ENCODE measurements at places on chromosomes 5 and 9. TPM values are rescaled to one million over a fixed set of nuclear protein-coding genes. Genes with fewer than 3 reads are reported as not detected.

Gene RNF183
- total RNA-seq, result not detected

Gene ANKRD31
- 0.10 TPM for total RNA-seq

Gene PCDHGB6
- total RNA-seq, result 56.8 TPM

Gene GALT
- 38.2 TPM for total RNA-seq

Gene IL5
- not detected for total RNA-seq

Gene GFPT2
- total RNA-seq, result 18.8 TPM

Gene ADGRD2
- total RNA-seq, result not detected

Gene ARID3C
- total RNA-seq, result not detected

Gene CSF1R
- total RNA-seq, result 0.62 TPM

Gene AGXT2
- total RNA-seq, result not detected

Gene SLIT3
- 119 TPM for total RNA-seq

Gene IL33
- not detected for total RNA-seq

Gene SAPCD2
- total RNA-seq, result 2.5 TPM

Gene LECT2
- not detected for total RNA-seq

Gene PRELID2
- 6.6 TPM for total RNA-seq

Gene POU5F2
- 0.62 TPM for total RNA-seq

Gene HNRNPA0
- 35.0 TPM for total RNA-seq

Gene KLHL9
- 32.6 TPM for total RNA-seq

Gene ATOSB
- 39.7 TPM for total RNA-seq

Gene SLC6A18
- not detected for total RNA-seq

Gene SH2D3C
- 9.4 TPM for total RNA-seq

DNA sequence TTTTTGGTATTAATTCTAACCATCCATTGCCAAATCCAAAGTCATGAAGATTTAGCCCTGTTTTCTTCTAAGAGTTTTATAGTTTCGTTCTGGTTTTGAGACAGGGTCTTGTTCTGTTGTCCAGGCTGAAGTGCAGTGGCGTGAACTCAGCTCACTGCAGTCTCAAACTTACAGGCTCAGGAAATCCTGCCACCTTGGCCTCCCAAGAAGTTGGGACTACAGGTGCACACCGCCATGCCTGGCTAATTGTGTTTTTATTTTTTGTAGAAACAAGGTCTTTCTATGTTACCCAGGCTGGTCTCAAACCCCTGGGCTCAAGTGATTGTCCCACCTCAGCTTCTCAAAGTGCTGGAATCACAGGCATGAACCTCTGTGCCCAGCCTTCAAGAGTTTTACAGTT, 21.0 kb downstream of the ACTL7A start:
- DNase-seq, result no peak

- no peak for DNase-seq
These were observed 39.3 kb downstream of the CRB2 start for GRCh38 chr9:123395276-123395688.

DNA sequence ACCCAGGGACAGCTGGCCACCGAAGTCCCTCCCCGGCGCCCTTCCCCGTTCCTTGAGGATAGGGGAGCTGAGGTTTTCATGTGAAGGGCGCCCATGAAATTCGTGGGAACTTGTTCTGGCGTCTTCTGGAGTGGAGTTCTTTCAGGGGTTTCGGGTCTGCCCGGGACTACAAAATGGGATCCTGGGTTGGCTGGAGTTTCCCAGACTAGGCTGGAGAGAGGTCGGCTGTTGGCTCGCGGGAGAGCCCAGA, 3.6 kb upstream of the RGMB start:
- DNase-seq, result no peak

DNA sequence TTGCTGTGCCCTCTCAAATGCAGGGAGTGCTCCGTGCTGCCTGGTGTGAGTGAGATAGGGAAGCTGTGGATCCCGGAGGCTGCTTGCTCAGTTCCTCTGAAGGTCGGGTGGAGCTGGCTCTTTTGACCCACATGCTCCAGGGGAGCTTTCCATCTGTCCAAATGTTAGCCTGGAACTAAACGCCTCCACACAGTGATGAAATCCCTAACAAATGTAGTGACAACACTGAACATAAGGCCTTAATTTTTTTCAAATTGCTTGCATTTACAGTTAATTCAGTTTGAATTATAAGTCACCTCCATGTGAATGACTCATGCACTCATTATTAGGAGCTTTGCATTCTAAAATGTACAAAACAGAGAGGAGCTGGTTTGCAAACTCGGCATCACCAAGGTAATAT, 27.0 kb downstream of the PRDM6 start:
- DNase-seq, result no peak

- DNase-seq, result no peak
These were observed 363 bp upstream of the SLC25A48 start for GRCh38 chr5:135833961-135834638.

DNA sequence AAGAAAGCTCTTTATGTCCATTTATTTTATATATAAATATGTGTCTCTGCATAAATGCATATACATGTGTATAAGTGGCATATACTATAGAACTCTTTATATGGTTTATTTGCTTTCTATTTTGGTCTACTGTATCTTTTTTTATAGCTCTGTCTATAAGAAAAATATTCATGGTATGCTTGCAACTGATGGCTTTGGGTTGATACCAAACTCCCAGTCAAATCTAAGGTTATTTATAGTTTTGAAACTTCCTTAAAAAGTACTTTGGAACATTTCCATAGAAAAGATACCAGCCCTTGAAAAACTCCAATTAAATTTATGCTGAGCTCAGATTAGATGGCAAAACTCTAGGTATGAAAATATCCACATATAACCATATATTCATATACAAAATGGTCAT, 120.0 kb upstream of the KLF9 start:
- no peak for DNase-seq

GRCh38 chr5:158287643-158288271, 428.8 kb upstream of the CLINT1 start:
- DNase-seq, result no peak

DNA sequence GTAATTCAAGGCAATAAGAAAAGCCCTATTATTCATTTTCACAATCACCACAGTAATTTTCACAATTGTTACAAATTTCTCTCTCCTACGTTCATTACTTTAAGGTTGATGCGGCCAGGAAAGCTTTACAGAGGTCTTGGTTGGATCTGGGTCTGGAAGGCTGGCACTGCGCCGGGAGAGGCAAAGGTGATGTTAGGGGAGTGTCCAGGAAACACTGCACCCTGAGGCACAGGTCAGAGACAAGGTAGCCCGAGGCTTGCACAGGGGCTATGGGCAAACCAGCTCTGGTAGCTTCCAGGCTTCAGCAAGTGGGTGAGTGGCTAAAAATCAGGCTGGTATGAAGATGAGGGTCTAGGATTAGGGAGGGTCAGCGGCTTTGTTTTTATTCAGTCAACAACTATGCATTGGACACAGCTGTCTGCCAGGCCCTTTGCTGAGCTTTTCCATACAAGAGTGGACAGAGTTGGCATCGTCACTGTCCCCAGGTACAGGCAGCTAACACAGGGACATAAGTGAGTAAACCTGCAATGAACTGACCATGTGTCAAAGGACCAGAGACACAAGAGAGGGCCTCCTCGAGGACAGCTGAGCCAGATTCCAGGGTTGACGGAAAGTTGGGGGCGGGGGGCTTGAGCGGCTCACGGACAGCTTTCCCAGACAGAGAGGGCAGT, 12.4 kb upstream of the TENT4A start:
- no peak for DNase-seq

- no peak for DNase-seq
These were observed 3.3 kb upstream of the DCTN3 start for GRCh38 chr9:34623374-34624235.

GRCh38 chr5:116358911-116359418, 215.7 kb downstream of the SEMA6A start:
- no peak for DNase-seq

DNA sequence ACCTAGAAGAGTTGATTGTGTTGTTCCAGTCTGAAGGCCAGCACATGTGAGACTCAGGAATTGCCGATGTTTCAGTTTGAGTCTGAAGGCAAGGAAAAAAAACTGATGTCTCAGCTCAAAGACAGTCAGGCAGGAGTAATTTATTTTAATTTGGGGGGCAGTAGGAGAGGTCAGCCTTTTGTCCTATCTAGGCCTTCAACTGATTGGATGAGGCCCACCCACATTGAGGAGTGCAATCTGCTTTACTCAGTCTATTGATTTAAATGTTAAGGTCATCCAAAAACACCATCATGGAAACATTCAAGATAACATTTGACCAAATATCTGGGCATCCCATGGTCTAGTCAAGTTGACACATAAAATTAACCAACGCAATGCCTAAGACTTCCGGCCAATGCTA, 288.9 kb downstream of the CDK5RAP2 start:
- no peak for DNase-seq

DNA sequence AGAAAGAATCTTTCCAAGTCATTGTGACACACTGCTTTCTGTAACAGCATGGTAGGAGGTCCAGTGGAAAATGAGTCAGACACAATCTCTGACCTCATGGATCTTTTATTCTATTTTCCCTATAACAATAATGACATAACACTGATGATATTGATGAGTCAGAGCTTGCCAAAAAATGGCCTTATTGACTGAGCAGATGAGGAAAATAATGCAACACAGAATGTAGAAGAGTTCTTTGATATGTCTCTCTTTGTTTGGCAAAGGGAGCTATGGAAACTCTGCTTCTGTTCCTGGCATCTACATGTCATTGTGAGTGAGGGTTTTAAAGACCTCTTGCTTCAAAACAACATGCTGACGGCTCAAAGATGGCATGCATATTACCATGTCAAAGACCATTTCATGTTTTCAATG, 443.1 kb upstream of the ZNF608 start:
- no peak for DNase-seq

GRCh38 chr9:22343218-22343611, 103.4 kb upstream of the DMRTA1 start:
- no peak for DNase-seq

- peak; percentile 91 for DNase-seq
These were observed 49.0 kb downstream of the ADAMTS2 start for GRCh38 chr5:179296150-179296821.

DNA sequence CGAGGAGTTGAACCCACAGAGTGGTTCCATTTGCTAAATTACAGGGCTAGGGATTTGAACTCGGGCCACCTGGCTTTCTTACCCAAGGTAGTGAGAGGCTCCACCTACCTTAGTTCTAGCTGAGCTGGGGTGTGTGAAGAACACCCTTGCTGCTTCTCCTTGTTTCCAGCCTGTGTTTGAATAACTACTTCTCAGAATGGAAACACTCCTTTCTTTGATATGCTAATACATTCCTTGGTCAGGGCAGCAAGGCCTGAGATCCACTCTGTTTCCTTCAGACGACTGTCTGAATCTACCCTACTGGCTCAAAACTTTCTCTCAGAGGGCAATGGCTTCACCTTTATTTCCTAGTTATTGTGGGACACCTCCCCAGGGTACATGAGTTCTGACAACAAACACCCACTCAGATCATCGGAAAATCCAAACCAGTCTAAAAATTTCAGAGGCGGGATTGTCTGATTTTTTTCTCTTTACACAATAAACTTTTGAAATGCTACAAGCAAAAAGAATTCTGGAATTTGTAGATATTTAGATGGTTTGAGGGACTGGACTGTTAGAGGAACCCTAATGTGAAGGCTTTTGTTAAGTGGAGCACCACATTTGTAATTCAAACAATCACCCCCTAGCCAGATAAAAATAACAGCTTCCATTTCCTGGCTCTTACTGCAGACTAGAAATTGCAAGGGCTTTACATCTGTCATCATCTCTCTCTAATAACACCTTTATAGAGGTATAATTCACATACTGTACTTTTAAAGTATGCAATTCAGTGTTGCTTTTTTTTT, 4.0 kb upstream of the ATP6V1G1 start:
- no peak for DNase-seq

DNA sequence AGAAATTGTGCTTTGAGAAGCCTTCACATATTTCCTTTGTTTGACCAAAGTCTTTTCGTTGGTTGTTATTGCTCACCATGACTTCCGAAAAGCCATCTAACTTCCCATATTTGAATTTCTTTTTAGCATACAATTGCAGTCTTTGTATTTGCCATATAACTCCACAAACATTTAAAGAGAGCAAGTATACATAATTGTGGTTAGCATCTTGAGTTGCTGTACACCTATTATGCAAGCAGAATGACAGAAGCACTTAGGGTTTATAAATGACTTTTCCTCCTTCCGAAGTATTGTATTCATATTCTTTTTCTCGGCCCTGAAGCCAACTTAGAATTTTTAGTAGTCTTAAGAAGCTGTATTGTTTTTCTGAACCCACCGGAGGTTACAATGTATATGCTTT, 250.4 kb downstream of the RFK start:
- no peak for DNase-seq

DNA sequence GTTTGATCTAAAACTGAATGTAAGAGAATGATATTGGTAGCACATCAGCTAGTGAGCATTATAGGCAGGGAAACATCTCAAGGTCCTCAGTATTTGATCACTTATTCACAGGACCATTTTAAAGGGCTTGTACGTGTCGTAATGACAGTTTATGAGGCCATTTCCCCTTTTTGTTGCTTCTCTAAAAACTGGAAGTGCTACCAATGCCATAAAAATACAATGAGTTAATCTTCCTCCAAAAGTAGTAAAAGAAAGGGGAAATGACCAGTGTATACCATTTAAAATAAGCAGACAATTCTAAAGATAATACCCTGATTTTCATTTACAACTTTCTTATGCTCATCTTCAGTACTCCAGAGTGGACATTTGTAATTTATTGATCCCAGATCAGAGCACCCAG, 285.8 kb upstream of the PCSK5 start:
- DNase-seq, result no peak

Data from chondrocyte (in vitro differentiated cells).